ENCODE measurements at places on chromosomes 16 and 17.

DNA sequence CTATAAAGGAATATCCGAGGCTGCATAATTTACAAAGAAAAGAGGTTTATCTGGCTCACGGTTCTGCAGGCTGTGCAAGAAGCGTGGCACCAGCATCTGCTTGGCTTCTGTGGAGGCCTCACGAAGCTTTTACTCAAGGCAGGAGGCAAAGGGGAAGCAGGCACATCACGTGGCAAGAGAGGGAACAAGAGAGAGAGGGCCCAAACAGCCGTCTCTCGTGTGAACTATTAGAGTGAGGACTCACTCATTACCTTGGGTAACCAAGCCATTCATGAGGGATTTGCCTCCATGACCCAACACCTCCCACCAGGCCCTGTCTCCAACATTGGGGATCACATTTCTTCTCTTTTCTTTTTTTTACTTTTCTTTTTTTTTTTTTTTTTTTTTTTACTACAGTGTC is 7.5 kb upstream of the ALKBH5 start:
- DNase-seq: no peak

DNA sequence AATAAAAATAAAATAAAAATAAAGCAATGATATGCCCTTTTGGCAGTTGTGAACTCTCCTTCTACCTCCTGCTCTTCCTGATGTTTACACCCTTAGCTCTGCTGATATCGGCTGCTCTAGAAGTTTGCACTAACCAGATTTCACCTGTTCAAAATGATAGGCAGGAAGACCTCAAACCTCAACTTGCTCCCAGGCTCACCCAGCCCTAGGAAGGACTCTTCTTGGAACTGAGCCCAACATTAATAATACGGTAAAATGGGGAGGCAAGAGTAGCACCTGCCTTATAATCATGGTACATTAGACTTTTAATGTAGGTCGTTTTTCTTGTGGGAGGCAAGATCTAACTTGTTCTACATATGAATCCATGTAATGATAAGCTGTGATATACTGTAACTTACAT is 61.2 kb upstream of the MED13 start:
- DNase-seq: no peak

GRCh38 chr17:27895123-27895895 is 2.1 kb upstream of the LYRM9 start:
- no peak for DNase-seq

GRCh38 chr17:81517339-81518112 is 4.9 kb upstream of the ACTG1 start:
- DNase-seq: no peak

DNA sequence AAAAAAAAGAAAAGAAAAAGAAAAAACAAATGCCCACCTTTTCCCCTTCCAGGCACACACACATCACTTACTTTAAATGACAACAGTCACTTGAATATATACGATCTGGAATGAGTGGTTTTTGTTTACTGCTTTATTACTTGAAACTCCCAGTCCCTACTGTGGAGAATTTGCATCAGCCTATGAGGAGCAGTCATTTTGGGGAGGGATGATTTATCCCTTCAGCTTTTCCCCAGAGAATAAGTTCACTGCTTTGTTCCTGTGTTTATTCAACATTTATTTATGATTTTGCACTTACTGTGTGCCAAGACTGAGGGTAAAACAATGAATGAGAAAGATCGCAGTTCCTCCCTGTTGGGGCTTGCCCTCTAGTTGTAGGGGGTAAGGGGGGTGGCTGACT is 4.7 kb upstream of the ZNF423 start:
- DNase-seq: no peak

DNA sequence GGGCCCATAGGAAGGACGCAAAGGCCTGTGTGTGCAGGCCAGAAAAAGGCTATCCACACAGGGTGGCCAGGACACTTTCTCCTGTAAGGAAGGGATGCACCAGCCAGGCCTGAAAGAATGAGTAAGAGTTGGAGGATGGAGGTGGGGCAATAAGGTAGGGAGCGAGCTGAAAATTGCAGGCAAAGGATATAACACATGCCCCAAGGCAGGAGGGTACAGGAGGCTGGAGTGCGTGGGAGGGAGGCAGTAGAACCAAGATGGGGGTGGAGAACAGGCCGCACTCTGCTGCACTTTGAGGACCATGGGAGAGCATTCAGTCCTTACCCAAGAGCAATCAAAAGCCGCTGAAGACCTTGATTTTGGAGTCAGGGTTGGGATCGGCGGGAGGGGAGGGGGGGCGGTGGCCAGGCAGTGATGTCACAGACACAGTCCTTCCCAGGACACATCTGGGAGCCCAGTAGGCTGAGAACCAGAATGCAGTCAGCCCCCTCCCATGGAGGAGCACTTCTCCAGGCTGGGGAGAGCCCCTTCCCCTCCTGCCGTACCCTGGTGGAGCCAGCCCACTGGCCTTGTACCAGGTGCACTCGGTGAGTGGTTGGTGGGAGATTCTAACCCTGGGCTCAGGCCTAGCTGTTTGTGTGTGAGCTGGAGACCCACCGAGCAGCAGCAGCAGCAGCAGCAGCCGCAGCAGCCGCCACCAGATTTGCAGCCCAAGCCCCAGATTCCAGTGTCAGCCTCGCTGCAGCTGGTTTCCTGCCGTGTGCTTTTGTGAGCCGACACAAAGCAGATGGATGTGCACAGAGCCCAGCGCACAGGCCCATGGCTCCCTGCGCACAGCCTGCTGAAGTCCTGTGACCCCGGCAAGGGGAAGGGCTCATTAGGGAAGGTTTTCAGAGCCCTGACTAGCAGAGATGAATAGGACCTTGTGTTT is 17.5 kb downstream of the ANKRD40 start:
- no peak for DNase-seq

DNA sequence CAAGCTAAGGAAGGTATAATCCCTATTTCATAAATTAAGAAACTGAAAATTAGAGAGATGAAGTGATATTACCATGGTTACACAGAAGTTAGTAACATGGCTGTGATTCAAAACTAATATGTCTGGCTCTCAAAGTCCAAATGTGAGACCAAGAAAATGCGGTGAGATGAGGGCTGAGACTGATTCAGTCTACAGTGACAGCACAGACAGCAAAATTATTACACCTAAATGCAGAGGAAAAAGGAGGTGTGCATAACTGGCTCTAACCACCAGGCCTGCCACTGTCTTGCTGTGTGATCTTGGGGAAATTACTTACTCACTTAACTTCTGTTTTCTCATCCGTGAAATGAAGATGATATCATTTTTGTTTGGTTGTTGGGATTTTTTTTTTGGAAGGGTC is 270.0 kb upstream of the SOX9 start:
- DNase-seq: no peak

DNA sequence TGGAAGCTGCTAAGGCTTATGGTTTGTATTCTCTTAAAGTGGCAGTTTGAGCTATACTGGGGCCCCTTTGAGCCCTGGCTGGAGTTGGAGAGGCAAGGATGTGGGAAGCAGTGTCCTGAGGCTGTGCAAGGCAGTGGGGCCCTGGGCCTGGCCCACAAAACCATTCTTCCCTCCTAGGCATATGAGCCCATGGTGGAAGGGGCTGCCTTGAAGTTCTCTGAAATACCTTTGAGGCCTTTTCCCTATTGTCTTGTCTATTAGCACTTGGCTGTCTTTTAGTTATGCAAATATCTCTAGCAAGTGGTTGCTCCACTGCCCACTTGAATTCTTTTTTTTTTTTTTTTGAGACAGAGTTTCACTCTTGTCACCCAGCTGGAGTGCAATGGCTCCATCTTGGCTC is 119.2 kb downstream of the PCTP start:
- no peak for DNase-seq

- DNase-seq: no peak
These were observed 12.0 kb downstream of the MILR1 start for GRCh38 chr17:64460955-64461354.

- DNase-seq: no peak
These were observed 404.8 kb upstream of the HSBP1 start for GRCh38 chr16:83402967-83403366.

DNA sequence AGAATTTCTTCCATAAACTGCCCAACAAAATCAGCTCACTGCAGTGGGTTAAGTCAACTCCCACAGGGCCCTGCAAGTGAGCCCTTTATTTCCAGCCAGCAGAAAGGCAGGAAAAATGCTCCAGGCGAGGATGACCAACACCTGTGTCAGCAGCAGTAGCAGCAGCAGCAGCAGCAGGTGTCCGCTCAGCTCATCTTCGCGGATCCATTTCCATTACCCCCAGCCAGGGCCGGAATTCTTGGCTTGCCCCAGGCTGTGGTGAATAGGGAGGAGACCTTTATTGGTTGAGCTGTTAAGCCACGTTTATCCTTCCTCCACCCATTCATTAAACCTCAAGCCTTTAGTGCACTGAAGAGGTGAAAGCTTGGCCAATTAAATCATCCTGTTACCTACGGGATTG is 46.2 kb downstream of the MARCHF10 start:
- peak; percentile 24 for DNase-seq

GRCh38 chr17:81910840-81911276 is 341 bp downstream of the PCYT2 start:
- no peak for DNase-seq

DNA sequence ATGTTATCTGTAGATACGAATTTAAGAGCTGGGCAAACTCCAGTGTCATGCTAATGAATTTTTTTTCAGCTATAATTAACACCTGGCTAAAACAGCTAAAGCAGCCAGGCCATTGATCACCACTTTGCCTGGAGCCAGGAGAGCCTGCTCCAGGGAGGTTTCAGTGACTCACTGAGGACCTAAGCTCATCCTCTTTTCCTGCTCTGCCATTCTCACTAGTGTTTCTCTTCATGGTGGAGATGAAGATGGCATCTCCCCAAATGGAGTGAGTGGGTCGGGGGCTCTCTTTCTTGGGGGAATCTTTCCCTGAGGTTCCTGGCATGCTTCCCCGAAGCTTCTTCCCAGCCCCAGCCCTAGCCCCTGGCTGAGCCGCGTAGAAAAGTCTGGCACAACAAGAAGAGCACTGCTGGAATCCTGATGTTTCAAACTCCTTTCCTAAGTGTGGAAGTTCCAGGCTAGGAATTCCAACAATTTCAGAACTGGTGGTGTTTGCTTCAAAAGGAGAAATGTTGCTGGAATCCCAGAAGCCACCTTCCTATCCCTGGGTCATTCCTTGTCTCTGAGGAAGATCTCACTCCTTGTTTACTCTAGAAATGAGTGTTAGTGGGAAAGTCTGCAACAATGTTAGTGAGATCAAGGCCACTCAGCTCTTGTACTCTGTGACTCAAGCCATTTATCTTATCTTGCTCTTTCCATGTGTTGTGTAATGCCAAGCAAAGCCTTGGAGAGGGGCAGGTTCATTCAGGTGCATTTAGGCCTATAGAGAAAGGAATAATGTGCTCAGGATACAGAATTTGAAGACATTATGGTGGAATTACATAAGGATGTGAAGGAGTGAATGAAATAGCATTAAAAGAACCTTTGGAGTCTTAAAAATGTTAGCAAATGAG is 26.0 kb upstream of the B4GALNT2 start:
- no peak for DNase-seq

GRCh38 chr17:59533694-59534093 is 31.7 kb upstream of the DHX40 start:
- no peak for DNase-seq

GRCh38 chr16:71788578-71788977 is 20.1 kb downstream of the AP1G1 start:
- DNase-seq: peak; percentile 16

- no peak for DNase-seq
These were observed 11.7 kb upstream of the FAM20A start for GRCh38 chr17:68612923-68613292.

DNA sequence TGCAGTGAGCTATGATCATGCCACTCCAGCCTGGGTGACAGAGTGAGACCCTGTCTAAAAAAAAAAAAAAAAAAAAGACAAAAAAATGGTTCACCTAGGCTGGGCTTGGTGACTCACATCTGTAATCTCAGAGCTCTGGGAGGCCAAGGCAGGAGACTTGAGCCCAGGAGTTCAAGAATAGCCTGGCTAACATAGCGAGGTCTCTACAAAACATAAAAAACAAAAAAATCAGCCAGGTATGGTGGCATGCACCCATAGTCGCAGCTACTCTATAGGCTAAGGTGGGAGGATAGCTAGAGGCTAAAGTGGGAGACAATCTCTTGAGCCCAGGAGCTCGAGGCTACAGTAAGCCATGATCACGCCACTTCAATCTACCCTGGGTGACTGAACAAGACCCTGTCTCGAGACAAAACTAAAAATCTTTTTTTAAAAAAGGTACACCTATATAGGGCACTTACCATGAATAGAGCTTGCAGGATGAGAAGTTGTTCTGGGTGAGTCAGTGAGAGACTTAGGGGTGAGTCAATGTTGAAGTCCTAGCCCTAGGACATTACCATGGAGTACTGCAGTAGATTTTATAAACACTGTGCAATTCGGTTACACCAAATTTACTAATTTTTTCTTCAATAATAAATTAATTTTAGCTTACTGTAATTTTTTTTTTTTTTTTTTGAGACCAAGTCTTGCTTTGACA is 19.0 kb downstream of the USP32 start:
- no peak for DNase-seq

DNA sequence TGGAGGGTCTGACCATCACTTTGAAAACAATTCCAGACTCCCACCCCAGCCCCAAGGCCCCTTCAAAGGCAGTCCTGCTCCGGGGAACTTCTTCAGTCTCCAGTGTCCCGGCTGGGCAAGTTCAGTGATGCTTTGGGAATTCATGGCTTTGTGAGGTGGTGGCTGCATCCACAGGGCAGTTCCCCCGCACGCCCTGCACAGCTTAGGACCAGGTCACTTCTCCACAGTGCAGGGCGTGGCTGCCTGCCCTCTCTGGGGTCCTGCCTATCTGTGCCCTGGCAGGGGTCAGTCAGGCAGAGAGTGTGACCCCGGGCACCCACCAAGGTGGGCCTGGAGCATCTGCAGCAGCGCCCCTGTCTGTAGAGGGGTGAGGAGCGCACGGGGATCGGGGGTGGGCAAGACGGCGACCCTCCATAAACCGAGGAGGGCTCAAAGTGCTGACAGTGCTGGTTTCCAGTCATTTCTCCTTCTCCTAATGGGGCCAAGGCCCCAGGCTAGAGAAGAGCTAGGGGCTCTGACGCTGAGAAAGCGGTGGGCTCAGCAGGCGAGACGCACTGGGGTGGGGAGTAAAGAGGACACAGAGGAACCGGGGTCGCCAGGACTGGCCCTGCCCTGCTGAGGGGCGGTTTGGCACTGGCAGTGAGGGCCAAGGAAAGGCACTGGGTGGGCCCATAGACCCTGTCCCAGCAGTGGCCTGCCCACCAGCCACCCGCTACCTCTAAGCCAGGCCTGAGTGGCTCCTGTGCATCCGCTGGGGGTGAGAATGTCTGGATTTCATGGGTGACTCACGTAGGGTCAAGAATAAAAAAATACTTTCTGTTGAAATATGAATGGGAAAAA is 4.2 kb upstream of the ARHGAP27 start:
- DNase-seq: no peak

DNA sequence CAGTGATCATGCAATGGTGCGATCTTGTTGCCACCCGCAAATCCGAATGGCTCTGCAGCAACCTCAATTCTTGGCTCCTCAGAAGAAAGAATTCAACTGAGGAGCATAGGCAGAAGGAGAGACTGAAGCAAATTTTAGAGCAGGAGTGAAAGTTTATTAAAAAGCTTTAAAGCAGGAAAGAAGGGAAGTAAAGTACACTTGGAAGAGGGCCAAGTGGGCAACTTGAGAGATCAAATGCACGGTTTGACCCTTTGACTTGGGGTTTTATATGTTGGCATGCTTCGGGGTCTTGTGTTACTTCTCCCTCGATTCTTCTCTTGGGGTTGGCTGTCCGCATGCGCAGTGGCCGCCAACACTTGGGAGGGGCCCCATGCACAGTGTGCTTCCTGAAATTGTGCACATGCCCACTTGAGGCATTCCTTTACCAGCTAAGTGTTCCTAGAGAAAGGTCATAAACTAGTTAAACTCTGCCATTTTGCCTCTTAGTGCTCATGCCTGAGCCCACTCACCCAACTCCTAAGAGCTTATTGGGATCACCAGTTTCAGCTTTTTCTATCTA is 36.7 kb downstream of the ZNRF1 start:
- DNase-seq: no peak

- DNase-seq: no peak
These were observed 4.6 kb upstream of the C17orf99 start for GRCh38 chr17:78141437-78142118.
